ENCODE measurements at places on chromosomes 2 and 18.

DNA sequence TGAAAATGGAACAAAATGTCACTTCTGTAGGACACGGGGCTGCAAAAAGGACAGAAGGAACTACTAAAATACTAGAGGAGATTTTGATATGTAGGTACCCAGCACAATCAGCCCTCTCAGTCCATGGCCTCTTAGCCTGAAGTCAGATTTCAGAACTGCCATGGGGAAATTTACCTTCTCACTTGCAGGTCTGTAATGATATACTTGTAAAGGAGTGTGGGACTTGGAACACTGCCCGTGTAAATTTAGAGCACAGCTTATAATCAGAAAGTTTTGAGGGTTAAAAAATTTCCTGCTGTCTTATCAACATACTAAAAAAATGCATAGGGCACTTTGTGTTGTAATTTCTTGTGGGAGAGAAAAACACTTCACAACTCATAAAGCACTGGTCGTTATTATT is 60.6 kb downstream of the ZEB2 start:
- DNase-seq, result no peak

- no peak for DNase-seq
Measured at GRCh38 chr2:25938345-25938744, 44.0 kb downstream of the KIF3C start.

DNA sequence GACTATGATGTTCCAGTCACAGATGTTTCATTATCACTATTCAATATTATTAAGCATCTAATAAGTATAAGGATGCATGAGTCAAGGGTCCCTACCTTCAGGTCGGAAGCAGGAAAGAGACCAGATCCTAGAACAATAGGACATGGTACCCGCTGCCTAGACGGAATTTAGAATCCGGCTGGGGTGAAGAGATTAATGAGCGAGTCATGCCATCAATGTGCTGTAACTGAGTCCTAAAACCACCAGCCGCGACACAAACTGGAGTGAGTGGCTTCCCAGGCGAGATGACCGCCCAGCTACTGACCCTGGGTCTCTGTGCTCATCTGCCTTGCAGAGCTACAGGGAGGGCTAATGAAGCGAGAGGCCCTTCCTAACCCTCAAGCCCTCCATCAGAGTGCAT is 73.6 kb downstream of the DNMT3A start:
- DNase-seq, result no peak

GRCh38 chr2:174465327-174465726 is 21.5 kb downstream of the GPR155 start:
- DNase-seq, result no peak

GRCh38 chr2:117551858-117552257 is 262.6 kb upstream of the DDX18 start:
- no peak for DNase-seq

DNA sequence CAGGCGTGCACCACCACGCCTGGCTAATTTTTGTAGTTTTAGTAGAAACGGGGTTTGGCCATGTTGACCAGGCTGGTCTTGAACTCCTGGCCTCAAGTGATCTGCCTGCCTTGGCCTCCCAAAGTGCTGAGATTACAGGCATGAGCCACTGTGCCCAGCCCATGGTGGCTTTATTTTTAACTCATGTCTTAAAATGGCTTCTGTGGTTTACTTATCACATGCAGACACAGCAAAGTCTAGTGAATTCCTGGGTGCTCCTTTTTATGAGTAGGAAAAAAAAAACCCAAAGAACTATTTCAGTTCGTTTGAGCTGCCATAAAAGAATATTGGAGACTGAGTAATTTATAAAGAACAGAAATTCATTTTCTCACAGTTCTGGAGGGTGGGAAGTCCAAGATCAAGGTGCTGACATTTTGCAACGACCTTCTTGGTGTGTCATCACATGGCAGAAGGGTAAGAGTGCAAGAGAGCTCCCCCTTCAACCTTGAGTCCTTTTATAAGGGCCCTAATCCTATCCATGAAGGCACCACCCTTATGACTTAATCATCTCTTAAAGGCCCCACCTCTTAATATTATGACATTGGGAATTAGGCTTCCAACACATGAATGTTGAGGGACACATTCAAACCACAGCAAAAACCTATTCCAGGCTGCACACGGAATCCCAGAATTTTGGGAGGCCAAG is 12.6 kb upstream of the REL start:
- DNase-seq, result no peak

GRCh38 chr18:74040008-74040407 is 107.6 kb downstream of the FBXO15 start:
- DNase-seq, result no peak

- no peak for DNase-seq
Measured at GRCh38 chr18:7720395-7720794, 153.3 kb downstream of the PTPRM start.

- peak; percentile 36 for DNase-seq
Measured at GRCh38 chr2:169768262-169768995, 30.2 kb upstream of the SSB start.

DNA sequence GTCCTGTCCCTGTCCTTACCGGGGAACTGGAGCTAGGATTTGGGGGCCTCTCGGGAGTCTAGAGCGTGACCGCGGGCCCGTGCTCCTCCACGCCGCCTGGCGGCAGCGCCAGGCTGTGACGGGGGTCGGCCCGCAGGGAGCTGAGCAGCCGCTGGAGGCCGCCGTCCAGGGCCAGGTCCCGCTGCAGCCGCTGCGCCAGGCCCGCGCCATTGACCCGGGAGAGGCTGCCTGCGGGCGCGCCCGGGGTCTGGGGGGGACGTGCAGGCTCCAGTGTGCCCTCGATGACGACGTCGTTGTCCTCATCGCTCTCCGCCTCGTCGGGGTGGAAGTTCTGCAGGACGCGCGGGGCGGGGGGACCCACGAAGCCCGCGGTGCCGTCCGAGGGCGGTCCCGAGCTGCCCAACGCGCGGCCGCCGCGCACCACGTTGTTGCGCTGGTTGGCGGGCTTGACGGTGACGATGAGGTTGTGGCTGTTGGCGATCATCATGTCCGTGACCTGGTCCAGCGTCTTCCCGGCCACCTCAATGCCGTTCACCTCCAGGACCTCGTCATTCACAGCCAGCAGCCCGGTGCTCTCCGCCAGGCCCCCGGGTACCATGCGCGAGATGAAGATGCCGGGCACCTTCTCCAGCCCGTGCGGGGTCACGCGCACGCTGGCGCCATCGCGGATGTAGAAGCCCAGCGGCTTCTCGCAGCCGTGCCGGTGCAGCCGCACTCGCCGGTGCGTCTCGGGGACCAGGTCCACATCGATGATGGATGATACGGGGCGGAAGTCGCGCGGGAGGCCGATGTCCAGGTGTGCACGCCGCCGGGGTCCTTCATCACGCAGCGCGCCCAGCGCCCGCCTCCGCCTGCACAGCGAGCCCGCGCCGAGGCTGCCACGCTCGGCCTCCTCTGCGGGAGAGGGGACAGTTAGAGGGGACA is 50.9 kb downstream of the ADNP2 start:
- peak; percentile 22 for DNase-seq

- no peak for DNase-seq
Measured at GRCh38 chr2:168626647-168627046, 170.6 kb downstream of the CERS6 start.

DNA sequence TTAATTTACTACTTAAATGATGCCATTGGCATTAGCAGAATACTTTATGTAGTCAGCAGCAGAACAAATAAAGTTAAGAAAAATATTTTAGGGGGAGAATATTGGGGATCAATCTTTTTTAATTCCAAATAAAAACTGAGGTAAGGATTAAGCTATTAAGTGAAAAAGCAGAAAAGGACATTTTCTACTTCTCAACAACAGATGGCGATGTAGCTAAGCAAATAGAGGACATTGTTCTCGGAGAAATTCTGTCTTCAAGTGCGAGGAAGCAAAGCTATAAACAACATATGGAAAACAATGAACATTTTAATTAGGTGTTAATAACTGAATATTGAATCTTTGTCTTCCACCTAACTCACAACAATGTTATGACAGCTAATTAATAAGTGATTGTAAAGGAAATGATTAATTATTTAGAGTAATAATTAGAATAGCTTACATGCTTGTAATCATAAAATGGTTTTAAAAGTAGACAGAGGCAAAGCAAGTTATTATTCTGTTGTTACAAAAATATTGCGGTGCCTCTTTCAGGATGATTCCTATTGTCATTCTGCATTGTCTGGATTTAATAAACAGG is 32.9 kb upstream of the CCDC93 start:
- DNase-seq, result no peak

DNA sequence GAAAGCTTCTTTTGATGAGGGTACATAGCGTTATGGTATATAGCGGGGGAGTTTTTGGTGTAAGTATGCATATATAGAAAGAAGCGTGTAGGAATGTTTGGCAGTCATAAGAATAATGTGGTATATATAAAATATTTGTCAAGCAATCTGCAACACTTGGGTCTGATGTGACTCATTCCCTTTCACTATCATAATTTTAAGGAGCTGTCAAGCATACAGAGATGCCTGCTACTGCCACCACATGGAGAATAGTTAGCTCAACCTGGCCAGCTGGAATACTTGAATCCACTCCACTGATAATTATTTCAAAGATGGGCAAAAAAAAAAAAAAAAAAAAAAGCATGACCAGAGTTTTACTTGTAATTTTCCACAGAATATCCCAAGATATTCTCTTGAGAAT is 559.8 kb upstream of the REG3G start:
- DNase-seq, result no peak

- DNase-seq, result no peak
Measured at GRCh38 chr2:35787302-35788031, 568.1 kb upstream of the CRIM1 start.

- DNase-seq, result no peak
Measured at GRCh38 chr2:69958480-69958879, 3.0 kb downstream of the ASPRV1 start.

DNA sequence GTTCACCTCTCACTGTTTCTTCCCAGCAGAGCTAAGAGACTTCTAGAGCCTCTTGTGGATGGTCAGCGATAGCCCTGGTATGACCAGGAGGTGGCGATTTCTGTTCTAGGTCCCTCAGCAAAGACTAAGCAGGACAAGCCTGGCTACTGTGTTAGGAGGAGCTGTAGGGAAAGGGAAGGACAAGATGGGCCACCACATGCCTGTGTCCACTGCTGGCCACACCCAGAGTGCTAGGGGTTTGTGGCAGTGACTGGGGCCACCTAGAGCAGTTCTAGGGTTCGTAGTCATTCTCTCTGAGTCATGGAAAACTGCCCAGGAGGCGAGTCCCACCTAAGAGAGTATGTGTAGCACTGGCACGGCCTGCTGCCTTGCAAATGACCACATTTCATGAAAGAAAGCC is 179.4 kb downstream of the ALPK2 start:
- no peak for DNase-seq

GRCh38 chr2:28630341-28630740 is 121.3 kb upstream of the PPP1CB start:
- no peak for DNase-seq

GRCh38 chr2:202194418-202194817 is 44.0 kb downstream of the SUMO1 start:
- DNase-seq, result no peak

DNA sequence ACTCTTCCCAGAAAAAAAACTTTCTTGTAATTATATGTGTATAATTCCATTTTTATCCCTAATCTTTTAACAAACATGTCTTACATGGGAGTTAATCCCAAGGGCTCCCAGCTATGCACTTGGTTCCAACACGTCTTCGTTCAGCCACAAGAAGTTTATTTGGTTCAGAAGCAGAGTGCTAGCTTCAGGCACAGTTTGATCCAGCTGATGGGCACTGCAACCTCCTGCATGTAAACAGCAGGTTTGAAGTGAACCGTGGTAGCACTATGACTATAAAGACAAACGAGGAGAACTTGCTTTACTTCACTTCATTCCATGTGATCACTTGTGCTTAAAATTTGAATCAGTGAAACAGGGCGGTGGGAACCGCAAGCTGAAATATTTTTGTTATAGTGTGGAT is 7.0 kb upstream of the RNASEH1 start:
- no peak for DNase-seq

- no peak for DNase-seq
Measured at GRCh38 chr18:35185771-35186170, 55.1 kb upstream of the ZNF397 start.

GRCh38 chr2:72716601-72717000 is 109.2 kb downstream of the EXOC6B start:
- DNase-seq, result no peak

GRCh38 chr18:28176948-28177827 is at the start of gene CDH2:
Gene CDH2, minus strand, starts transcription at chr18:28177130. Its CDS starts 108 bp downstream, at chr18:28177022.
- no peak for DNase-seq

GRCh38 chr18:3051718-3052410 is 38.9 kb upstream of the LPIN2 start:
- no peak for DNase-seq

GRCh38 chr2:71603311-71603811 is 150.0 kb downstream of the DYSF start:
- no peak for DNase-seq

DNA sequence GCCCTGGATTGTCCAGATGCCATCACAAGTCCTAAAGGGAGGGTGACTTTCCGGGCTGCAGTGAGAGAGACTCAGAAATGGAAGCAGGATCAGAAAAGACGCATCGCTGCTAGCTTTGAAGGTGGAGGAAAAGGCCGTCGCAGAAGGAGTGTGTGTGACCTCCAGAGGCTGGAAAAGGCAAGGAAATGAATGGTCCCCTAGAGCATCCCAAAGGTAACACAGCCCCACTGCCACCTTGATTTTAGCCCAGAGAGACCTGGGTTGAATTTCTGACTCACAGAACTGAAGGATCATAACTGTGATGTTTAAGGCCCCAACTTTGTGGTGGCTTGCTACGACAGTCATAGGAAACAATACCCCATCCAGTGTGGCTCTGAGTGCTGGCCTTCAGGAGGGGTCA is 8.6 kb upstream of the NCK2 start:
- no peak for DNase-seq

DNA sequence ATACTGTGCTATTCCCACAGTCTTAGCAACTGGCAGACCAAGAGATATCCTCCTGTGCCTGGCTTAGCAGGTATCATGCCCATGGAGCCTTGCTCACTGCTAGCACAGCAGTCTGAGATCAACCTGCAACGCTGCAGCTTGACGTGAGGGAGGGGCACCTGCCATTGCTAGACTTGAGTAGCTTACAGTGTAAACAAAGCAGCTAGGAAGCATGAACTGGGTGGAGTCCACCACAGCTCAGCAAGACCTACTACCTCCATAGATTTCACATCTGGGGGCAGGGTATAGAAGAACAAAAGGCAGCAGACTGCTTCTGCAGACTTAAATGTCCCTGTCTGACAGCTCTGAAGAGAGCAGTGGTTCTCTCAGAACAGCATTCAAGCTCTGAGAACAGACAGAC is 74.8 kb downstream of the AKAIN1 start:
- DNase-seq, result no peak

DNA sequence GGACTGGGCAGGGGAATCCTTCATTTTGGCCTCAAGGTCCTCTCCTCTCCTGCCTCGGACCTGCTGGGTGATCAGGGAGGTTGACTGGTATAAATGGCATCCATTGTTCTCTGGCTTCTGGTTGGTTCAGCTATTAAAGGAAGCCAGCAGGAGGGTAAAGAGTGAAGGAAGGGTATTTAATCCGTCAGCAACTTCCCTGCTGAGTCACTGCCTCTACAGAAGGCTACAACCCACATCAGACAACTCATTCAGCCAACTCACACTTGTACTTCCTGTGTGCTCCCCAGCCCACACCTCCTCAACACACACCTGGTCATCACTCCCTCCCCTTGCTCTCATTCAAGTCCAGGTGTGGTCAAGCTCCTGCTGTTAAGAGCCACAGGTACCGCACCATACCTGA is 68.3 kb upstream of the MRPS9 start:
- DNase-seq, result no peak

GRCh38 chr2:118055512-118056164 is 32.6 kb upstream of the INSIG2 start:
- DNase-seq, result no peak

- no peak for DNase-seq
Measured at GRCh38 chr2:164498836-164499235, 122.4 kb downstream of the GRB14 start.

GRCh38 chr2:240622060-240622411 is 3.2 kb upstream of the GPR35 start:
- no peak for DNase-seq
